Left cardiac atrium (tissue), 4 donors: ENCODE measurements at places on chromosomes 3 and 15. TPM values are rescaled to one million over a fixed set of nuclear protein-coding genes. Genes with fewer than 3 reads are reported as not detected.

The LDHAL6B gene
- not detected for total RNA-seq

The FBXL22 gene
- total RNA-seq: 24.2 TPM

The INSYN1 gene
- 79.3 TPM for total RNA-seq

The PRTG gene
- total RNA-seq: 1.1 TPM

The BCL6 gene
- 91.7 TPM for total RNA-seq

The SEMA5B gene
- total RNA-seq: 1.7 TPM

The SPATA12 gene
- total RNA-seq: not detected

The GALNT15 gene
- 11.1 TPM for total RNA-seq

The TUSC7 gene
- not detected for total RNA-seq

The PLA1A gene
- total RNA-seq: 8.7 TPM

The NAALADL2 gene
- 9.6 TPM for total RNA-seq

The WNT7A gene
- not detected for total RNA-seq

The DUOXA2 gene
- total RNA-seq: not detected

The ZNF80 gene
- not detected for total RNA-seq

The CAMP gene
- 0.34 TPM for total RNA-seq

The VEPH1 gene
- 0.42 TPM for total RNA-seq

The EAF2 gene
- total RNA-seq: 4.0 TPM

The CXCR6 gene
- total RNA-seq: 0.39 TPM

The FOXB1 gene
- total RNA-seq: not detected

The RHOV gene
- total RNA-seq: not detected

The GPR171 gene
- 1.2 TPM for total RNA-seq

The BBS4 gene
- 10.9 TPM for total RNA-seq

The RABL3 gene
- 15.2 TPM for total RNA-seq

The GPR176 gene
- total RNA-seq: 2.9 TPM

The MYEF2 gene
- total RNA-seq: 6.3 TPM

The GOLGA8K gene
- total RNA-seq: 0.63 TPM

The STRIT1 gene
- not detected for total RNA-seq
